ENCODE measurements at places on chromosomes 5 and 9. TPM values are rescaled to one million over a fixed set of nuclear protein-coding genes. Genes with fewer than 3 reads are reported as not detected.

Gene FAF2
- total RNA-seq = 35.2 TPM

Gene FAM153A
- not detected for total RNA-seq

Gene DOCK2
- 5.8 TPM for total RNA-seq

Gene HAVCR2
- not detected for total RNA-seq

Gene THBS4
- total RNA-seq = 0.16 TPM

Gene GFPT2
- total RNA-seq = 57.0 TPM

Gene LEAP2
- total RNA-seq = 0.16 TPM

Gene LHX6
- 1.8 TPM for total RNA-seq

Gene ZNG1E
- total RNA-seq = 22.9 TPM
